Kidney epithelial cell (primary cell): ENCODE measurements at places on chromosomes 13 and 19. TPM values are rescaled to one million over a fixed set of nuclear protein-coding genes. Genes with fewer than 3 reads are reported as not detected.

DNA sequence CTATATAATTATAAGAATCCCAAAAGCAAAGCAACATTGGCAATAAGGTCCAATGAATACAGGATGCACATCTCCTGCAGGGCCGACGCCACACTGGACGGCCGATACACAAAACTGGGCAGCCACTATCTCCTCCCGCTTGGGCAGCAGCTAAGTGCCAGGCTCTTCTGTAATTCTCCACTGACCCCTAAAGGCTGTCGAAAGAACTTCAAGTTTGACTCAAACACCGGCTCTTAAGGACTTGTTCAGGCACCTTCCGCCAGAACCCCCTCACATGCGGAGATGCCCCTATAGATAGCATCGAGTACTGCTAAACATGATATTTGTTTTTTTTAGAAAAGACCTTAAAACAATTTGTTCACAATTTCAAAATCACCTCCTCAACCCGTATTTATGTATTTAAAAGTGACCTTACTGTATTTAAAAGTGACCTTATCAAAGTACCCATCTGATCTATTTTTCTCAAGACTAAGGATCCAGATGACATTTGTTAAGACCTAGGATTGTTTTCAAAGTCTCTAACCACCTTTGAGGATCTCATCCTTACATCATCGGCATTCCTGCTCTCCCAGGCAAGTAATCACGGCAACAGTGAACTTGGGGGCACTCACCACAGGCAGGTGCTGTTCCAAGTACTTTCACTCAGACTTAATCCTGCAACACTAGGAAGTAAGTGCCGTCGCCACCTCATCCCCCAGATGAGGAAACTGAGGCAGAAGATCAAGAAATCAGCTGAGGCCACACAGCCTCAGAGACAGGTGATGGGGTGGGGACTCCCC, 77.8 kb downstream of the TUBGCP3 start:
- DNase-seq: peak; percentile 39

Gene NR2C2AP
- total RNA-seq: 17.1 and 20.0 TPM in 2 replicates

Gene SYNE4
- total RNA-seq: 8.6 and 11.5 TPM in 2 replicates

Gene MAP4K1
- 1.3 and 4.7 TPM in 2 replicates for total RNA-seq
